RWPE2 (cell line): ENCODE measurements at places on chromosomes 2 and 18.
A peak's percentile ranks its signal among the peaks of the same experiment; 100 is the strongest.

GRCh38 chr2:165572151-165572550 lies 102.7 kb downstream of the CSRNP3 start:
- DNase-seq, result no peak

GRCh38 chr2:75632091-75632701 lies 14.4 kb upstream of the MRPL19 start:
- DNase-seq, result no peak

GRCh38 chr2:19838616-19839015 lies 63.2 kb downstream of the TTC32 start:
- no peak for DNase-seq

DNA sequence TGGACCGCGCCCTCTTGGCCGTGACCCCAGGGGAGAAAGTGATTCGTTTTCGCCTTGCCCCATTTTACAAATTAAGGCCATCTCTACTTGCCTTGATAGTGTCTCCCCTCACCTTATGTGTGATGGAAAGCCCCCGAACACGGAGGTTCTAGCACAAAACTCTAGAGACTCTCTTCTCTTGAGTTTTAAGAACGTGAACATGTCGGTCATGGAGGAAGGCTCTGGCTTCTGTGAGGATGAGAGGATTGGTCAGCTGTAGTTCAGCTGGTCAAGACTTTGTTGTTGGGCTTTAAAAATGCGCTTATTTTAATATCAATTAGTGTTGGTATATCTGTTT lies 828 bp downstream of the DYNC1I2 start:
- DNase-seq, result no peak

GRCh38 chr2:141038341-141038740 lies 1092.5 kb downstream of the LRP1B start:
- DNase-seq, result no peak

- DNase-seq, result no peak
Measured at GRCh38 chr18:75208836-75209128, 157 bp downstream of the PTGR3 start.

- no peak for DNase-seq
Measured at GRCh38 chr18:57660961-57661360, 39.3 kb upstream of the NARS1 start.

DNA sequence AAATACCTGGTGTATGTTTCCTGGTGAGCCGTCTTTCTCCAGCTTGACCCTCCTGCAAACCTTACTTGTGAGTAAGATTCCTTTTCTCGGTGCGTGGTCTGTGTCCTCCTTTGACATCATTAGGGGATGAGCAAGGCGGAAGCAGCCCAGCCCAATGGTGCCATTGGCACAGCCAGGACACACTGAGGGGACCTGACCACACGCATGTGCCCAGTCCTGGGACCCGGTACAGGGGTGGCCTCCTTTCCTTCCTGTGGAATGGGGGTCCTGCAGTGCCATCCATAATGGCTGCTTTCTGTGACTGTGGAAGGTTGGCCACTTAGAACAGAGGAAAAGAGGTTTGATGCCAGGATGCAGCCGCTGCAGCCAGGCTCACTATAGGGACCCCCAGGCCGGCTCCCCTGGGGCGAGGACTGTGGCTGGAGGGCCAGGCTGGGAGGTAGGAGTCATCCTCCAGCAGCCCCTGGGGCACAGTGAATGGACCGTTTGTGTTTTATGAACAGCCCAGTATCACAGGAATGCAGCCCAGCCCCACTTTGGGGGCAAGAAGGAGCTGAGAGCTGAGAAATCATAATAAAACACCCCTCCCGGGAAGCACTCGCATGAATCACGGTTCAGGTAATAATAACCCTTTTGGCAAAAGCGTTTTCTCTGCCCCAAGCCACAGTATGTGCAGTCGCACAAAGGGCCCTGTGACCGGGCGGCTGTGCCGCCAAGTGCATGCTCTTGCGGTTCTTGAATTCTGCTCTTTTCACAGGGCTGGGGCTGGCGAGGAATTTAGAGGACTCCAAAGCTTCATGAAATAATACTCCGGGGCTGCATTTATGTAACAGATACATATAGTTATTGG lies 73.2 kb downstream of the ASB1 start:
- DNase-seq, result no peak

- DNase-seq, result no peak
Measured at GRCh38 chr2:173574324-173575112, 219.8 kb downstream of the CDCA7 start.

DNA sequence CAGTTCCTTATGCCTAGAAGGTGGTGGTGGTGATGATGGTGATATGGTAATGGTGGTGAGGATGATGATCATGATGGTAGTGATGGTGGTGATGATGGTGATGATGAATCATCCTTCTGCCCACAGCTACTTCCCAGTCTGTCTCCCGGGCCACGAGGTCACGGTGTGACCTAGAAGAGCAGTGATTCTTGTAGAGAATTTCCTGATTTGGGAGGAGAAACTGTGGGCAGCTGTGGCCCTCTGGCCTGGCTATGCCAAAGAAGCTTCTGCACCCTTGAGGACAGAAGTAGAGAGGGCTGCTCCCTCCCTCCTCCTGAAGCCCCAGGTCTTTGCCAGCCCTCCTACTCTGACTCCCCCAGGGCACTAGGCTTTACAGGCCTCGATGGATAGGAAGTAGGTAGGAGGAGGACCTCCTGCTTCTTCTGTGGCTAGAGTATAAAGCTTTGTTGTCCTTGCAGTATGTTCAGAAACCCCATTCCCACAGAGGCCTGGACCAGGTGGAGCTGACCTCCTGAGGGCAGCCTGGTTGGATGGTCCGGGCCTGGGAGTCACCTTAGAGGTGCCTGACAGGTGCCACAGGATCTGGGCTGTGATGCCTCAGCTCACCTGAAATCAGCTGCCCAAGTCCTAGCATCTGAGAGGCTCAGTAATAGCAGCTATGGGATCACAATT lies 57.9 kb upstream of the EPAS1 start:
- no peak for DNase-seq

GRCh38 chr2:143700865-143701264 lies 571.6 kb downstream of the ARHGAP15 start:
- no peak for DNase-seq

GRCh38 chr2:17879137-17879912 lies 858 bp downstream of the KCNS3 start:
- DNase-seq, result no peak

- no peak for DNase-seq
Measured at GRCh38 chr18:45751766-45752165, 27.8 kb downstream of the SLC14A1 start.

GRCh38 chr2:241159116-241159515 lies 8.8 kb downstream of the PPP1R7 start:
- no peak for DNase-seq

GRCh38 chr18:22282311-22283115 lies 113.1 kb downstream of the GATA6 start:
- no peak for DNase-seq

- DNase-seq, result no peak
Measured at GRCh38 chr2:7450188-7450832, 533.1 kb downstream of the RNF144A start.

DNA sequence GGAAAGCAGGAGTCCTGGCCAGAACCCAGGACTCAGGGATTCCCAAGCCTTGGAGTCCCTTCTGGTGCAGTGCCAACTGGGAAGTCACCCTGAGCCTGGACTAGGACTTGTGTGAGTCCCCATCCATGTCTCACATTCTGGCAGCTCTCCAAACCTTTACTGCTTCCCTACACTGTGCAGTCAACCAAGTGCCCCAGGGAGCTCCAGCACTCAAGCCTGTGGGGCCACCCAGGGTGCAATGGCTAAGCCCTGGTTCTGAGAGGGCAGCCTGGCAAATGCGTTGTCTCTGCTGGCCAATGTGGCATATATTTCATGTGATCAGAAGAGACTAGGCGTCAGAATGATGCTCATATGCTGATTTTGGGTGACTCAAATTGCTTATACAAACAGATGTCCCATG lies 223.4 kb downstream of the SP3 start:
- DNase-seq, result no peak

DNA sequence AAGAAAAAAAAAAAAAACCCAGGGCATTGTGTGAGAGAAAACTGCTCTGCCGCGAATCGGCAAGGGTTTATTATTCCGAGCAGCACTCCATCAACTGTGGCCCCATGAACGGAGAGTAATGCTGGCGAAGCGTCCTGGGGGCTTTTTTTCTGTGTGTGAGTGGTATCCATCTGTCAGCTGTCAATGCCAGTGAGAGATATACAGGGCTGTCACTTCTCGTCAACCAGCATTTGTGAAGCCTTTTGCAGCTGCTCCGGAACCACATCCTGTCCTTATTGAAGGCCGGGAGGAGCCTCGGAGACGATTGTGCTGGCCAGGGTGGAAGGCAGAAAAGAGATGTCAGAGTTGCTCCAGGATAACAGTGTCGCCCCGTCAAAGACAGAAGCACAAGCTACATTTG lies 356.9 kb upstream of the SMIM21 start:
- no peak for DNase-seq

GRCh38 chr18:39724652-39725051 lies 2159.1 kb upstream of the CELF4 start:
- no peak for DNase-seq

DNA sequence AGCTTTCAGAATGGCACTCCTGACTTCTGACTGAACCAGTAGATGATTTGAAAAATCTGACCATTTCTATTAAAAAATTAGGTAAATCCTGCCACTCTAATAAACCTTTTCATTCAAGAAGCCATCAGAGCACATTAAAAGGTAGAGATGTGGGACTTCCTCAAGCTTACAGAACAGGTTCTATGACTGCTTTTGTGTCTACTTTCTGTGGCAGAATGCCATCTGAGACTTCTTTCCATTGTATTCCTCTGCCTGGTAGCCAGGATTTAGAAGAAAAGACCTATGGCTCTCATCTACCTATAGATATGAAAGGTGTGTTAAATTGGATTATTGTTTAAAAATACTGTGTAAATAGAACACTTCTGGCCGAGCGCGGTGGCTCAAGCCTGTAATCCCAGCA lies 99.9 kb upstream of the NABP1 start:
- DNase-seq, result no peak

DNA sequence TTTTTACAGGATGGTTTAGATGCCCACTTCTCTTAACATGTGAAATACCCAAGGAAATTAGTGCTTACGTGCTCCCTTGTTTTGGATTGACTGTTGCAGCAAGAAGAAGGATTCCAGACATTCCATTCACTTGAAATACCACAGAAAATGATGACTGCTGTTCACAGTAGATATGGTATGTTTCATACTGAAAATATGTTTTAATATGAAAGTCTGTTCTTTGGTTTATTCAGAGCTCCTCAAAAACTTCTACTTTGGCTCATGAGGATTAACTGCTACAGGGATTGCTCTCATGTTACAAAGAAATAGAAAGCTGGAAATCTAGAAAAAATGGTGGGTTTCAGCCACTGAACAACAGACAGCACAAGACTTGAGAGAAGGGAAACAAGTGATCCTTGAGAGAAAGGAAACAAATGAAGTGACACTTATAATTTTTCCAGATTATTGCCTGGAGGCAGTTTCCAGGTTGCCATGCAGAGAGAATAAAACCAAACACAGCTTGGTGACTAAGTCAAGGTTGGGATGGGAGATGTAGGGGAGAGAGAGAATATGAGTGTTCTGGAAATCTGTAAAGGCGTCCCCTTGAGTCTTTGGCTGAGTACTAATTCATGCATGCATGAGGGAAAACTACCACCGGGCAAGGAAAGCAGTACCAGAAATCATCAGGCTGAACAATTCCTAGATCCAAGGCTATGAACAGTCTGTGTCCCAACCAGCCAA lies 348.1 kb downstream of the CLIP4 start:
- DNase-seq, result no peak

DNA sequence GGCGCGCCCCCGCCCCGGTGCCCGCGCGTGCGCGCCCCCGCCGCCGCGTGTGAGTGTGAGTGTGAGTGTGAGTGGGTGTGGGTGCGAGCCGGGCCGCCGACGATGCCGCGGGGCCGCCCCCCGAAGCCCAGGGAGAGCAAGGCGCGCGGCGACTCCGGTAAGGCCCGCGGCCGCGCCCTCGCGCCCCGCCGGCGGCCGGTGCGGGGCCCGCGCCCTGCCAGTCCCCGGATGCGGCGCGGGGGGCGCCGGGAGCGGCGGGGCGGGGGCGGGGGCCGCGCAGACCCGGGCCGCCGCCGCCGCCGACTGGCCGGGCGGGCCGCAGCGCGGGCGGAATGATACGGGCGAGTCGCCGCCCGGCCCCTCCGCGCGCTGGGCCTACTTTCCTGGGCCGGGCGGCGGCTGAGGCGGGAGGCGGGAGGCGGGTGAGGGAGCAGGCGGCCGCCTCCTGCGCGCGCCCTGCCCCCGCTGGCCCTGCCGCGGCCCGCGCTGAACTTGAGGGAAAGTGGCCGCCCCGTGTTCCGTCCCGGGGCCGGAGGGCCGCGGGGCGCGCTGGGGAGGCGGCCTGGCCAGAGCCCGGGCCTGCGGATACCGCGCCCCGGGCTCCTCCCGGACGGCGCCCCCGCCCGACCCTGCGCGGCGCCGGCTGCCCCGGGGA lies at the start of gene ZNF236:
ZNF236 (plus strand) TSS at position 52 of the 655 bp plus-strand sequence; CDS start at position 103, 51 bp downstream.
- DNase-seq, result no peak

GRCh38 chr2:232354069-232354468 lies 24.5 kb upstream of the ALPP start:
- peak; percentile 30 for DNase-seq

- DNase-seq, result no peak
Measured at GRCh38 chr18:32607816-32608215, 137.1 kb upstream of the GAREM1 start.

GRCh38 chr2:66899648-66900047 lies 464.7 kb downstream of the MEIS1 start:
- no peak for DNase-seq

DNA sequence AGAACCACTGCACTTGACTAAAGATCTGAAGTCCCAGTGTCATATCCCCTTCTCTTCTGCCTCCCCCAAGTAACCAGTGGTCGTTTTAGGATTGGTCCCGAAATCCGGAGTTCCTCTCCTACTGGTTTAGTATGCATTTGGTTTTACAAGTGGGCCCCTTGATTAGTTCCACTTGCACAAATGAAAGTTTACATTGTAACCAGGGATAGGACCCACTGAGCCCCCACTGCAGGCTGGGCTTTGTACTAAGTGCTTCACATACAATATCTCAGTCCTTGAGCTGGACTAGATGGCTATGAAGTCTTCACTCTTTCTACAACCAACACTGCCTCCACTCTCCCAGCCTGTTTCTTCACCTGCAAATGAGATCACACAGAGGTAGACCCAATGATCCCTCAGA lies 50.4 kb downstream of the CYRIA start:
- no peak for DNase-seq

GRCh38 chr2:43100362-43100882 lies 126.0 kb downstream of the ZFP36L2 start:
- no peak for DNase-seq

GRCh38 chr18:58078889-58079573 lies 35.0 kb downstream of the NEDD4L start:
- DNase-seq, result no peak

GRCh38 chr2:7444626-7445025 lies 527.4 kb downstream of the RNF144A start:
- no peak for DNase-seq
